NCI-H2227 treated with DMSO at 0.1 percent for 48 hours (cell line): ENCODE measurements at places on chromosomes 7 and 10.

GRCh38 chr10:126716366-126716765, 45.9 kb upstream of the C10orf90 start:
- no peak for DNase-seq

DNA sequence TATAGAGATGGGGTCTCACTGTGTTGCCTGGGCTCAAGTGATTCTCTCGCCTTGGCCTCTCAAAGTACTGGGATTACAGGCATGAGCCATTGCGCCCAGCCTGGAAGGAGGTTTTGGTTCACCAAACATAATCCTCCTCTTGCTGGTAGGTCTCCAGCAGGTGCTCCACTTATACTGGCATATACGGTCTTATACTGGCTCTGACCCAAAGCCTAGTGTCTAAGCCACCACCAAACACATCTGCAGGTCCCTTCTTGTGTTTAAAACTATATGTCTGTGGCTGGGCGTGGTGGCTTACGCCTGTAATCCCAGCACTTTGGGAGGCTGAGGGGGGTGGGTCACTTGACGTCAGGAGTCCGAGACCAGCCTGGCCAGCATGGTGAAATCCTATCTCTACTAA, 5.4 kb downstream of the MBLAC1 start:
- DNase-seq, result no peak

- DNase-seq, result no peak
Observed at GRCh38 chr7:117435475-117436043, 8.3 kb upstream of the ASZ1 start.

DNA sequence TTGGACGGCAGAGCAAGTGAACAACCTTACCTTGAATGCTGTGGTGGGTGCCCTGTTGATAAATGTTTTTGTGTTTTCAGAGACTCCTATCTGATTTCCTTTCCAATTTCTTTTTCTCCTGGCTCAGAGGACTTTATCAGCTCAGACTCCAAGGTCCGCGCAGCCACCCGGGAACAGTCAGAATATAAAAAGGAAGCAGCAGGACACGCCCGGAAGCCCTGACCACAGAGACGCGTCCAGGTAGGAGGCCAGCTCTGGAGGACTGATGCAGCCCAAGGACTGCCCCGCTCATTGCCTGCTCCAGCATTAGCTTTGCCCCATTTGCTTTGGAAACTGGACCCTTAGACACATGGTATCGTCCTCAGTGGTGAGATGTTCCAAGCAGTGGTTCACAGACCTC, 61.3 kb downstream of the TACC2 start:
- DNase-seq, result no peak

- no peak for DNase-seq
Observed at GRCh38 chr7:96388620-96389383, 66.9 kb upstream of the SLC25A13 start.

GRCh38 chr7:99313204-99313573, 12.5 kb upstream of the ARPC1A start:
- no peak for DNase-seq

DNA sequence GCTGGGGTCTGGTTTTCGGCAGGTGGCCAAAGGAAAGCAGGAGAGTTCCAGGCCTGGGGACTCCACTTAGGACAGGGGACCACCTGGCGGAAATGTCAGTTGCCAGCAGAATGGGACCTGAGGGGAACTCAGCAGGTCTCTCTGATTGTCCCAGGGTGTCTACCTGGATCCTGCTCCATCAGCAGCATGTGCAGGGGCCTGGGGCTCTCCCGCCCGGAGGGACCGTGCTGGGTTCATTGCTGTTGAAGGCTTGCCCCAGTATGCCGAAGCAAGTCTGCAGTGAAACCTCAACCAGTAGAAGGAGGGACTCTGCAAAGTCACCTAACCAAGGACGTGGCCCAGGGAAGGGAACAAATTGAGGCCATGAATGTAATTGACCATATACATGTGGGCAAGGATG, 506.5 kb upstream of the MKI67 start:
- DNase-seq, result no peak

DNA sequence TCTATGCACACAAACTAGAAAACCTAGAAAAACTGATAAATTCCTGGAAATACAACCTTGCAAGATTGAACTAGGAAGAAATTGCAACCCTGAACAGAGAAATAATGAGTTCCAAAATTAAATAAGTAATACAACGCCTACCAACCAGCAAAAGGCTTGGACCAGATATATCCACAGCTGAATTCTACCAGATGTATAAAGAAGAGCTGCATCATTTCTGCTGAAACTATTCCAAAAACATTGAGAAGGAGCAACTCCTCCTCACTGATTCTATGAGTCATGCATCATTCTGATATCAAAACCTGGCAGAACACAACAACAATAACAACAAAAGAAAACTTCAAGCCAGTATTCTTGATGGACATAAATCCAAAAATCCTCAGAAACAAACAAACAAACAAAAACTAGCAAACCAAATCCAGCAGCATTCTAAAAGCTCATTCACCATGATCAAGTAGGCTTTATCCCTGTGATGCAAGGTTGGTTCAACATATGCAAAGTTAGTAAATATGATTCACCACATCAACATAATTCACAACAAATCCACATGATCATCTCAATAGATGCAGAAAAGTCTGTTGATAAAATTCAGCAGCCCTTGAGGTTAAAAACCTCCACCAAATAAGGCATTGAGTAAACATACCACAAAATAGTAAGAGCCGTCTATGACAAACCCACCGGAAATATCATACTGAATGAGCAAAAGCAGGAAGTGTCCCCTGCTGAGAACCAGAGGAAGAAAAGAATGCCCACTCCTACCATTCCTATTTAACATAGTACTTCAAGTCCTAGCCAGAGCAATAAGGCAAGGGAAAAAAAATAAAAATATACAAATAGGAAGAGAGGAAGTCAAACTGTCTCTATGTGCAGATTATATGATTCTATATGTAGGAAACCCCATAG, 98.2 kb downstream of the PCDH15 start:
- DNase-seq, result no peak

GRCh38 chr7:130868139-130868538, 134.1 kb upstream of the KLF14 start:
- no peak for DNase-seq

DNA sequence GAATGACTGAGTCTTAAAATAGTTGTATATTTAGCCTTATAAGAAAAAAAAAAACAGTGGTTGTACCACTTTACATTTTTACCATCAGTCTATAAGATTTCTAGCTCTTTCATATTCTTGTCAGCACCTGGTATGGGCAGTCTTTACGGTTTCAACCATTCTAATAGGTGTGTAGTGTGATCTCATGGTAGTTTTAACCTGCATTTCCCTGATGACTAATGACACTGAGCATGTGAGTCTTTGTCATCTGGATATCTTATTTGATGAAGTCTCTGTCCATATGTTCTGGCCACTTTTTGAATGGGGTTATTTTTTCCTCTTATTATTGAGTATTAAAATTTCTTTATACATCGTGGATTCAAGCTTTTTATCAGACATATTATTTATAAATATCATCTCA, 365.3 kb upstream of the IGFBP3 start:
- no peak for DNase-seq
